ENCODE measurements at places on chromosomes 7 and 10.
A peak's percentile ranks its signal among the peaks of the same experiment; 100 is the strongest.

- DNase-seq = no peak
Observed at GRCh38 chr7:92584953-92585352, 5.2 kb downstream of the FAM133B start.

DNA sequence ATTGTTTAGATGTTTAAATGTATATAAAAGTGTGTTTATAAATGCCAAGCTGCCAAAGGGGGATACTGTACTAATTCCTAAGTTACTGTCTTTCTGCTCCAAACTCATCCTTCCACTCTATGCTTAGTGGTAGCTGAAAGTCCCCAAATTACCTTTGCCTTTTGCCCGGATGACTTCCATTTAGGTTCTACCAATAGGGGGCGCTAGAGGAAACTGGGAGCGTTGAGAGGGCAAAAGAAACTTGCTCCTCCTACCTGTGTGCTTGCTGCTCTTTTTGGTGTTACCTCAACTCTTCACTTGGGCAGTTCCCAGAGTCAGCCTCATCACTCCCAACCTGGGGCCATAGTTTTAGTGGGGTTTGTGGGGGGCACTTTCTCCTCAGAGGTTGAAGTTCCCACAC lies 5.9 kb upstream of the OR2A25 start:
- no peak for DNase-seq

DNA sequence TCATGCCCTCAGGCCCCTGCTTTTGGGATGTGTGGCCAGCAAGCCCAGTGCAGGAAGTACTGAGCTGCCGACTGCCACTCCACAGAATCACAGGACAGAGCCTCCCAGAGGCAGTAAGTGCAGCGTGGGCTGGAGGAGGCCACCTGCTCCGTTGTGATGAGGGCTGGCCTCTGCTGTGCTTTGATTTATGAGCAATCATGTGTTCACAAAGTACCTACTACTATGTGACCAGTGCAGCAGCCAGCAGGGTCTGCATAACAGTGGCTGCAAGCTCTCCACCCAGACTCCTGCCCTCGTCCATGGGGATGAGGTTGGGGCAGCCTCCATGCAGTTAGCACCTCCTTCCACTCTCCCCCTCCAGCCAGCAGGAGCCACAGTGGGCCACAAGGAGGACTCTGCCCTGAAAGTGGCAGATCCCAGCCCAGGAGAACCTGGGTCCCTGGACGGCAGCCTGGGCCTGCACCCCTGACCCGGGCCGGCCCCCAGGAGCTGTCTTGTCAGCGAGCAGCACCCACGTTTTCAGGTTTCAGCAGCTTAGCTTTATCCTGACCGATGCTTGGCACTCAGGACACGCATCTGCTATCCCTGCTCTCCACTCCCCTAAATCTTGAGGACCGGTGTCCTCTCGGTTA lies 37.7 kb upstream of the INSIG1 start:
- peak; percentile 48 for DNase-seq

DNA sequence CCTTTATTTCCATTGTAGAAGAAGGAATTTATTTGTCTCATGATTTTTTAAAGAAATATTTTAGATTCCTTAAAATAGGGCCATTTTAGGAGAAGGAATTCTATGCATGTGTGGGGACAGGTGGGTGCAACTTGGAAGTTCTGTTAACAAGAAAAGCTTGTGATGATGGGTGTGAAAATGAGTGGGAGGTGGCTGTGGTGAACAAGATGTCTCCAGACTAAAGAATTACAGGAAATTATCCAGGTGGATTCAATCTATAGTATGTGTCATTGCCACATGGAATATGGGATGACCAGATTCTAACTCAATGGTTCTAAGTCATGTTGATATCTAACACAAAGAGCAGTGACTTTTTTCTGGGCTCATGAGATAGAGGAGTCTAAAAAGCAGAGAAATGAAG lies 229.6 kb upstream of the IGFBP3 start:
- DNase-seq = no peak

DNA sequence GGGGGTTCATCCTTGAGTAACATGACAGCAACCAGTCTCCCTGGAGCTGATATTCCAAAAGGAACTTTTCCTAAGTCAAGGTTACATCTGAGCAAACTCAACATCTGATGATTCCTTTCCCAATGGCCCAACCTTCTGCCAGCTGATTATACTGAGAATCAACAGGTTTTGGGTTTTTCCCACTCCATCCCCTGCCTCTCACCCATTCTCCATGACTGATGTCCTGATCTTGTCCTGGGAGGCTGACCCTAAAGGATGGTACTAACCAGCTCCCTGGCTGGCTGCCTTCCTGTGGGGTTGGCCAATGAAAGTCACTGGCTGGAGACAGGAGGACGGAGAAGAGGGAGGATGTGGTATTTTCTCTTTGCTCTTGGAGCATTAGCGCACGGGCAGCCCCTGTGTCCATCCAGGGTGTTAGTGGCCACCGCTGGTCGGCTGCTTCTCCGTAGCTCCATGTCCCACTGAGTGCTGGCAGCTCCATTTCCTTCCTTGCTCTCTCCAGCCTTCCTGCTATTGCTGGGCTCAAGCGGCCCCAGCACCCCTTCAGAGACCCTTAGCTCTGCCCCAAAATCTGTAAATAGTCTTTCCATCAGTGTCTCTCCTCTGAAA lies 306.2 kb upstream of the PITRM1 start:
- no peak for DNase-seq

GRCh38 chr10:83127942-83128575 lies 1011.2 kb upstream of the GHITM start:
- no peak for DNase-seq

DNA sequence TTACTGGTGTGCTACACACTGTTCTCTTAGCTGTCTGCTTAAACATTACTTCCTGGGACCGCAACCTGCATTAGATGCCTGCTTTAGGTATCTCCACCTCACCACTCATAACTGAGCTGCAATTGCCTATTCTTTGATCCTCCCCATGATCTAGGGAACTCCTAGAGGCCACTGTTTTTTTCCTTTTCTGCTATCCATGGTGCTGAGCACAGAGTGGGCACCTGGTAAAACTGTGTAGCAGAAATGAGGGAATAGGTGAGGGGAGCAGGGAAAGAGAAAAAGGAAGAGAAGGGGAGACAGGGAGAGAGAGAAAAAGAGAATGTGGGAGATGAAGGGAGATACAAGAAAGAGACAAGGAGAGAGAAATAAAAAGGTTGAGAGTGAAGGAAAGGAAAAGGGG lies 434.9 kb downstream of the ADRA2A start:
- DNase-seq = no peak

DNA sequence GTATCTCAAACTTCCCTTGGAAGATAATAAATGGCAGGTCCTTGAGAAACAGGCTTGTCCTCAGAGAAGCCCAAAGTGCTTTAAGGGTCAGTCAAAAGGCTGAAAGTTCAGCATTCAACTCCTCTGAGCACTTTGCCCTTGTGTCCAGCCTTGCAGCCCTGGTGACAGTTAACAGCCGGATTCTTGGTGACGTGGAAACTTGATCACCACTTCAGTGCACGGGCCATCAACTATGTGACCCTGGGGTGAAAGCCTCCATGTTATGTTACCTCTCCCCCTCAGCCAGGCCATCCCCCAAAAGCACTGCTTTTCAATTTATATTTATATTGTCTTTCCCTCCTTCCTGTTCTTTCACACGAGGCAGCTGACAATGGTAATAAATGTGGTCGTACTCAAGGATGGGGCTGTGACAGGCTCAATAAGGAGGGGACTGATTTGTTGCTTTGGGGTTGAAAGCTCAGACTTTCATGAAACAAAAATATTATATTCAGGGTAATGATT lies 164.0 kb upstream of the NRP1 start:
- DNase-seq = no peak

DNA sequence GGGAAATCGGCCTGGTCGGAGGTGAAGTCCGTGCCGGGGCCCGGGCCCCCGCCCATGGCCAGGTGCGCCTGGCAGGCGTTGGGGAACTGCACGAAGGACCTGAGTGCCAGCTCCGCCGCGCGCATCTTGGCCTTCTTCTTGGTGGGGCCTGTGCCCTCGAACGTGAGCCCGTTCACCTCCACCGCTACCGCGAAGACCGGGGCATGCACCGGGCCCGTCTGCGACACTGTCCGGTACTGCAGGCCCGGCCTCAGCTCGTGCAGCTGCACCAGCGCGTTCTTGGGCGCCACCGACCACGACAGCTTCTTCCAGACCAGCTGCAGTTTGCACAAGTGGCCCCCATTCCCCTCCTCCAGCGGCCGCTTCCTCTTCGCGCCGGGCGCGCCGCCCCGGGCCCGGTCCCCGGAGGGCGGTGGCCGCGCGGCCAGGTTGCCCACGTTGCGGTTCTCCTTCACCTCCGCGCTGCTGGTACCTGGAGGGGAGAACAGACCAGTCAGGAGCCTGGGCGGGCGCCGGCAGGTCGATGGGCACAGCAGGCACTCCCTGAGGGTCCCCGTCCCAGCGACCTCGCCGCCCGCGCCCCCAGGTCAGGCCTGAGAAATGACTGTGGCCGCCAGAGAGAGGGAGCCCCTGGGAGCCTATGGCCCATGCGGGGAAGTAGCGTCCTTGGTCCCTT lies 307.4 kb downstream of the WDR37 start:
- DNase-seq = no peak

DNA sequence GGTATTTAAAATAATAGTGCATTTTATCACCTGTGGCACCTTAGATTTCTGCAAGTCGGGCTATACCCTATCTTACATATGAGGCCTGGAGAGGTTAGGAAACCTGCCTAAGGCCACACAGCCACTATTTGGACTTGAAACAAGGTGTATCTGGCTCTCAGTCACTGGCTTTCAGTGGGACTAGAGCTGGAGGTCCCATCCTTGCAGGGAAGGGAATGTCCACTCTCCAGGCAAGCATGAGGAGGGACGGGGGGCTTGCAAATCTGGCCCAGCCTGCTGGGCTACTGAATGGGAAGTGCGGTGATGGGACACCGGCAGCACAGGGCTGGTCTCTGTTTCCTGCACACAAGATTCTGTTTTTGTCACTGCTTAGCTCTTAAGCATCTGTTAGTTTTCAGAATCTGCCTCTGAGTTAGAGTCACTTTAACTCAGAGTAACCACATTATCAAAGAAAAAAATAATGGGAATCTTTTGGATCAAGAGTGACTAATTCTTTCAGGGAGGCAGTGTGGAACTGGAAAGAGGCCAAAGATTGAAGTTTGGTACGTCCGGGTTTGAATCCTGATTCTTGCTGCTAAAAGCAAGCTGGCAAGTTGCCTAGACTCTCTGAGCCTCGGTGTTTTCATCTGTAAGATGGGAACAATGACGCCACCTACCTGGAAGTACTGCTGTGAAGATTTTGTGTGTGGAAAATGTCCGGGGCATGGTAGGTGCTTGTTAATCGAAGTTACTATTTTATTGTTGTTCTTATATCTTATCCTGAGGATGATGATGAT lies 33.8 kb upstream of the HABP2 start:
- DNase-seq = no peak

DNA sequence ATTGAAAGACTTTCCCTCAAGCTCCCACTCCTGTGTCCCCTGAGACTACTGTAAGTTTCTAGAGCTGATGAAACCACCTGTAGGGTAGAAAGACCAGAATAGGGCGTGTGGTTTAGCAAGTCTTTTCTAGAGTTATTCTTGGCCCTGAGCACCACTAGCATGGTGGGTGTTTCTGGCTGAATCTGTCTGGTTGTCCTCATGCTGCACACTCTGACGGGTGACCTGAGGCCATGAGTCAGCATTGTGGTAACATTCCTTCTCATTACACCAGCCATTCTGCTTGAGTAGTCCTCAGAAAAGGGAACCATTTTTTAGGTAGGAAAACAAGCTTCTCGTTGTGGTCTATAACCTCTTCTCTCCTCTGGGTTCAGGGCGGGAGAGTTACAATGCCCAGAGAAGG lies 250.3 kb downstream of the SNX13 start:
- no peak for DNase-seq

GRCh38 chr10:13969792-13970140 lies 361.0 kb downstream of the FRMD4A start:
- DNase-seq = no peak

- no peak for DNase-seq
Observed at GRCh38 chr7:10300577-10300976, 673.1 kb upstream of the PHF14 start.
